Substantia nigra (tissue), 51 donors: ENCODE measurements at places on chromosomes 2 and 18.

DNA sequence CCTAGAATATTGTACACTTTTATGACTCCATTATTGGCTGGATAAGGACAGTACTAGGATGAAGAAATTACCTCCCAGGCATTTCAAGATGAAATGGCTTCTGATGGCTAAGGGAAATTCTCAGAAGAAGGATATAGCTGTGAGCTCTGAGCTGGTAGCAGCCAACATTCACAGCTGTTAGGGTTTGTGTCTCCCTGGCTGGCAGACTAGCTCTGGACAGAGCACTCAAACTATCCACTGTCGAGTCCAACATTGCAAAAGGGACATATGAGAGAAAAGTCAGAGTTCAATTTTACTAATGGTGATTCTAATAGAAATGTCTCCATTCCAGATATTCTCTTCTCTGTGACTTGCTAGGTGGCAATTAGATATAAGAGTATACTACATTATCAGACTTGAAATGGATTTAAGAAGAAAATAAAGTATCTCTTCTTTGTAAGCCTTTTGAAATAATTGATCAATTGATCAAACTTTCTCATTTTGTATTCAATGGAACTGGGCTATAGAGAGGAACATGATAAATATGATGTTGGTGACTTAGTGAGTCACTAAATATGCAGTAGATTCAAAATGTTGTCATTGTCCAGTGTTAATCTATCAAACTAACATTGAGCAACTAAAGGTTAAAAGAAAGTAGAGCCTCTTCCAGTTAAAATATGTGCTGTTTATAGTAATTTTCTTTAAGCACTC lies 1920.3 kb downstream of the SUCLG1 start:
- no peak for DNase-seq

- no peak for DNase-seq
Measured at GRCh38 chr2:197297266-197297665, 13.3 kb downstream of the ANKRD44 start.

- no peak for DNase-seq
Measured at GRCh38 chr2:47945046-47945781, 38.9 kb upstream of the FBXO11 start.

DNA sequence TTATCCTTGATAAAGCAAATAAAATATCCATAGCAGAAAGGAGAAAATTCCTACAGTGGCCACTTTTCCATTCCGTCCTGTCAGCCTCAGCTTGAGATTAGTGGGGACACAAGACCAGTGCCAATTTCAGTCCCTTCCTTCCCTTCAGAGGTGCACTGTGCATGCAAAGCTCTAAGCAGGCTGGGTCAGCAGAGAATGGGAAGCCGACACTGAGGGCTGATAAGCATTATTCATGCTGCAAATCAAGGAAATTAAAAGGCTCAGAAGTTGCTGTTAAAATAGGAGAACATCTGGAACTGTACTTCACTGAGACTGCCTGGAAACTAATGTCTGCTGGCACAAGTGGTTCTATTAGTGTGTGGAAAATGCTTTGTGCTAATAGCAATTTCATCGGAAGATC lies 534.3 kb downstream of the ADCYAP1 start:
- DNase-seq = no peak

GRCh38 chr2:23620841-23621341 lies 235.9 kb downstream of the KLHL29 start:
- peak; percentile 24 for DNase-seq

- DNase-seq = no peak
Measured at GRCh38 chr2:81645745-81646301, 1341.3 kb upstream of the LRRTM1 start.
